Right lung (tissue), 10 donors: ENCODE measurements at places on chromosomes 2 and 18. TPM values are rescaled to one million over a fixed set of nuclear protein-coding genes. Genes with fewer than 3 reads are reported as not detected.

LHCGR gene
- polyA plus RNA-seq: 0.09 TPM

MFF gene
- polyA plus RNA-seq: 115 TPM

SEMA4C gene
- polyA plus RNA-seq: 51.1 TPM

ANKRD30BL gene
- 0.84 TPM for polyA plus RNA-seq

TRPM8 gene
- polyA plus RNA-seq: 0.11 TPM

LYPD6B gene
- 29.0 TPM for polyA plus RNA-seq

CCDC141 gene
- polyA plus RNA-seq: 2.3 TPM

CCDC74A gene
- 8.9 TPM for polyA plus RNA-seq

ASB3 gene
- 33.7 TPM for polyA plus RNA-seq

IRS1 gene
- polyA plus RNA-seq: 40.5 TPM

NAT8 gene
- polyA plus RNA-seq: 1.7 TPM

MZT2B gene
- 103 TPM for polyA plus RNA-seq

STARD6 gene
- polyA plus RNA-seq: not detected

NEU4 gene
- polyA plus RNA-seq: 0.45 TPM

MFSD6 gene
- 22.2 TPM for polyA plus RNA-seq

IL1R2 gene
- polyA plus RNA-seq: 0.40 TPM

KLHL14 gene
- 0.91 TPM for polyA plus RNA-seq

MERTK gene
- polyA plus RNA-seq: 20.1 TPM

ADCYAP1 gene
- polyA plus RNA-seq: 0.05 TPM

ARHGEF4 gene
- polyA plus RNA-seq: 2.7 TPM

TMEM182 gene
- 8.4 TPM for polyA plus RNA-seq

PRKD3 gene
- 56.6 TPM for polyA plus RNA-seq

LRRC30 gene
- polyA plus RNA-seq: not detected

SLC25A52 gene
- 0.19 TPM for polyA plus RNA-seq

SERPINB11 gene
- not detected for polyA plus RNA-seq

RAB17 gene
- polyA plus RNA-seq: 15.0 TPM

OTOS gene
- polyA plus RNA-seq: not detected

C1QL2 gene
- 0.10 TPM for polyA plus RNA-seq

ATOH8 gene
- polyA plus RNA-seq: 25.6 TPM

CNRIP1 gene
- 48.1 TPM for polyA plus RNA-seq

NIF3L1 gene
- 36.2 TPM for polyA plus RNA-seq

PROM2 gene
- polyA plus RNA-seq: 14.6 TPM

C2orf66 gene
- not detected for polyA plus RNA-seq

FAHD2B gene
- 26.9 TPM for polyA plus RNA-seq

GDF7 gene
- polyA plus RNA-seq: 0.40 TPM

G6PC2 gene
- polyA plus RNA-seq: not detected
